Fibroblast of skin of back (primary cell): ENCODE measurements at places on chromosomes 4 and X.

DNA sequence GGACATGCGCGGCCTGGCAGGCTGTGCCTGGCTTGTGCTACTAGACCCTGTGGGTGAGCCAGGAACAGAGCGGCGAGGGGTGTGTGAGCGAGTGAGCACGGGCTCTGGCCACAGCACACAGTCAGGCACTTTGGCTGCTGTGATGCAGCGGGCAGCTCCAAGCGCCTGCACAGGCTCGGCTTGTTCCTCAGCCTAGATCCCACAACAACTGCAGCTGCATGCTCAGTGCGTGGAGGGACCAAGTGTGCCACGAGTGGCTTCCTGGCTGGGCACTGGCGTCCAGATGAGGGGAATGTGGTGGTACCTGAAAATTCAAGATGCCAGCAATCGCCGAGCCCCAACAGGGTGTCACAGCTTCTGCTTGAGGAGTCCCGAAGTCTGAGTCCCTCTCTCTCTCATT, 1056.6 kb downstream of the RAPGEF2 start:
- no peak for DNase-seq

DNA sequence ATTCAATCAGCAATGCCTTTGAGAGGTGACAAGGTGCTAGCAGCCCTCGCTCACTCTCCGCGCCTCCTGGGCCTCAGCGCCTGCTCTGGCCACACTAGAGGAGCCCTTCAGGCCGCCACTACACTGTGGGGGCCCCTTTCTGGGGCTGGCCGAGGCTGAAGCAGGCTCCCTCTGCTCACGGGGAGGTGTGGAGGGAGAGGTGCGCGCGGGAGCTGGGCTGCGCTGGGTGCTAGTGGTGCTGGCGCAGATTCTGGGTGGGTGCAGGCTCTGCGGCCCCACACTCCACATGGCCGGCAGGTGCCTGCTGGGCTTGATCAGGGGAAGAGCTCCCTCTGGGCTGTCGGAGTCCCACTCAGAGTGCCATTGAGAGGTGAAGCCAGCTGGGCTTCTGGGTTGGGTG, 351.0 kb downstream of the GASK1B start:
- DNase-seq, result no peak

GRCh38 chr4:56844802-56845580, 23.5 kb upstream of the SPINK2 start:
- no peak for DNase-seq

- no peak for DNase-seq
Observed at GRCh38 chr4:25943805-25944204, 29.8 kb downstream of the SMIM20 start.

DNA sequence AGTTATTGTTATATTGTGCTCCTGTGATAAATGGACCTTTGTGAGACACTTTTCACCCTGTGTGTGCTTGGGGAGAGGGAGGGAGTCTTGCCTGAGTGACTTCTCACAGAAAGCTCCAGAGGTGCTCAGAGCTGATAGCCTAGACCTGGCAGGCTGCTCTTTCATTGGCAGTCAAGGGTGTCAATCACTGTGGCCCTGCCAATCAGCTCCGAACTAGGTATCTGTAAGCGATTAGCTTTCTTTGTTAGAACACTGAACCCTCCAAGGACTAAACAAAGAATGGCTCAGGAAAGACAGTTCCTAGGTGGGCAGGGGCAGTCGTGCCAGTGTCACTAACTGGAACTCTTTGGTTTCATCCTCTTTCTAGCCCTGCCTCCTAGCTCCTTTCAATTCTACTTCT, 2.7 kb upstream of the NALF2 start:
- no peak for DNase-seq

GRCh38 chrX:152520653-152521052, 69.5 kb upstream of the GABRA3 start:
- DNase-seq, result no peak
